ENCODE measurements at places on chromosomes 1 and 21. TPM values are rescaled to one million over a fixed set of nuclear protein-coding genes. Genes with fewer than 3 reads are reported as not detected.

- DNase-seq: no peak
Observed at GRCh38 chr1:157838966-157839365, 2.6 kb downstream of the CD5L start.

DNA sequence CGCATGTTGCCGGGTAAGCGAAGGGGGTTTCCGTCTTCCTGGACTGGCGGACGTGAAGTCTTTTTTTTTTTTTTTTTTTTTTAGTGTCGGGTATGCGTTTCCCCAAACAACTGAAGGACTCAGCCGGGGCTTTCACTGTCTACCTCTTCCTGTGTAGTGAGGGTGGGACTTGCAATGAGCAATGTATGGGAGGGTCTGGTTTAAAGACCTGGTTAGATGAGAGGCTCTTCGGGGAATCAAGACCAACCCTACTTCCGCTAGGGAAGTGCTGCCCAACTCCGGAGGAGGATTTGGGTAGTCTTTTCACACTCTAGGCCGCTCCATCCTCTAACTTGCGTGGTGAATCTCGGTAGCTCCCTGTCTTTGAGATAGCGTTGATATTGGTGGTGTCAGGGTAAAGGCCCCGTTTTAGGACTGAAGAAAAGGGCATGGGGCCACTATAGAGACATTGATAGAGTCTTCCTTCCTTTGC, 754 bp downstream of the PRRC2C start:
- DNase-seq: peak; percentile 80

DNA sequence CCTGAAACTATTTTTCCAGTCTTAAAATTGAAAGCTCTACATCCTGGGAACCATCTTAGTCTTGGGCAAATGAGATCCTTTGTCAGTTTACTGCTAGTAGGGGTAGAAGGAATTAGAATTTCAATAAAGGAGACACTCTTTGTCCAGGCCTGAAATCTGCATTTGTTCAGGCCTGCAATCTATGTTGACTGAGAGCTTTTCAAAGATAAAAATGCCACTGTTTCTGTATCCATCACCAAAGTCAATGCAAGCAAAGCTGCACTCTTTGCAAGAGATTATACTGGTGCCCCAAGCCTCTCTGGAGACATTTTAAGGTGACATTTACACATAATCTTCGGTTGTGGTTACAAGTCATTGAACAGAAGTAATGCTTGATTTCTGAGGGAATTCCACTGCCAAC, 135.7 kb downstream of the CTH start:
- no peak for DNase-seq

DNA sequence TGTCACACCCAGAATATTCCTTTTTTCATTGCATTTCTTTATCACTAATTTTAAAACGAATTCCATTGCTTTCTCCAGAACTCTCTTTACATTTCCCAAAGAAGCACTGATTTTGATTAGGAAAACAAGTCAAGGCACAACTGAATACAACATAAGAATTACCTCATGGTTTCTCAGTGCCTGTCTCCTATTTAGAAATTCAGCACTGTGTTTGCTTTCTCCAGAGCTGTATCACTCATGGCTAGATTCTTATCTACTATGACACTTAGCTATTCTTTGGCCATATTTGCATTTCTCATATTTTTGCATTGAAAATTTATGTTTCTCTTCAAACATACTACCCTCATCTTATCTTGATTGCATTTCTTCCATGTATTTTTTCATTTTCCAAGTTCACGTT, 1402.0 kb downstream of the MRPL39 start:
- no peak for DNase-seq

DNA sequence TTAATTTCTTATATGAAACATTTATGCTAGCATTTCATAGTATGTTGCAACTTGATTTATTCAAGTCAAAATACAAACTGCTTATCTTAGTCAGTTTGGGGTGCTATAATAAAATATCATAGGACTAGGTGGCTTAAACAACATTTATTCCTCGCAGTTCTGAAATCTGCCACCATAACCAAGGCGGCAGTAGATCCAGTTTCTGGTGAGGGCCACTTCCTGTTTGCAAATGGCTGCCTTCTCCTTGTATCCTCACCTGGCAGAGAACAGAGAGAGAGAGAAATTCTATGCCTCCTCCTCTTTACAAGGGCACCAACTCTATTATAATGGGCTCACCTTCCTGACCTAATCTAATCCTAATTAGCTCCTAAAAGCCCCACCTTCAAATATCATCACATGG, 76.1 kb upstream of the RGS2 start:
- DNase-seq: no peak

SPAG17 gene
- 1.1 TPM for total RNA-seq

GRCh38 chr1:146036965-146037646, 15.6 kb upstream of the HJV start:
- DNase-seq: peak; percentile 98

- no peak for DNase-seq
Observed at GRCh38 chr1:24609949-24610517, 33.1 kb upstream of the SRRM1 start.

- peak; percentile 58 for DNase-seq
Observed at GRCh38 chr1:207897188-207897587, 13.7 kb downstream of the CD34 start.

STYXL2 gene
- total RNA-seq: 82.9 TPM

GRCh38 chr1:1136547-1137230, 20.8 kb upstream of the C1orf159 start:
- DNase-seq: peak; percentile 28

- DNase-seq: peak; percentile 9
Observed at GRCh38 chr1:234069760-234070159, 165.3 kb downstream of the SLC35F3 start.

- DNase-seq: no peak
Observed at GRCh38 chr1:47208374-47208850, 18.6 kb upstream of the PDZK1IP1 start.

DNA sequence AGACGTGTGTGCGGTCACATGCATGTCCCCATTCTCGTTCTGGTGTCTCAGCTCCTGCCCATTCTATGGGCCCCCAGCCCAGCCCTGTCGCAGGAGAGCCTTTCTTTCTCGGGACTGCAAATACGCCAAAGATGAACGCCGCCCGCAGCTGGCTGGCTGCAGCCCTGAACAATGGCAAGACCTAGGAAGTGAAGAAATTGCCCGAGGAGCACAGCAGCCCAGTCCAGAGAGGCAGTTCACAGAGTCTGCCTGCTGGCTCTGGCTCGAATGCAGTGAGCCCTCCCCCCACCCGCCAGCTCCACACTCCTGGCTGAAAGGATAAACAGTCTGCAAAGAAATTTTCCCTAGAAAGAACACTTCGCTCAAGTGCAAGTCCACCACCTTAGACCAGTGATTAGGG, 23.3 kb downstream of the PAX7 start:
- peak; percentile 42 for DNase-seq

DNA sequence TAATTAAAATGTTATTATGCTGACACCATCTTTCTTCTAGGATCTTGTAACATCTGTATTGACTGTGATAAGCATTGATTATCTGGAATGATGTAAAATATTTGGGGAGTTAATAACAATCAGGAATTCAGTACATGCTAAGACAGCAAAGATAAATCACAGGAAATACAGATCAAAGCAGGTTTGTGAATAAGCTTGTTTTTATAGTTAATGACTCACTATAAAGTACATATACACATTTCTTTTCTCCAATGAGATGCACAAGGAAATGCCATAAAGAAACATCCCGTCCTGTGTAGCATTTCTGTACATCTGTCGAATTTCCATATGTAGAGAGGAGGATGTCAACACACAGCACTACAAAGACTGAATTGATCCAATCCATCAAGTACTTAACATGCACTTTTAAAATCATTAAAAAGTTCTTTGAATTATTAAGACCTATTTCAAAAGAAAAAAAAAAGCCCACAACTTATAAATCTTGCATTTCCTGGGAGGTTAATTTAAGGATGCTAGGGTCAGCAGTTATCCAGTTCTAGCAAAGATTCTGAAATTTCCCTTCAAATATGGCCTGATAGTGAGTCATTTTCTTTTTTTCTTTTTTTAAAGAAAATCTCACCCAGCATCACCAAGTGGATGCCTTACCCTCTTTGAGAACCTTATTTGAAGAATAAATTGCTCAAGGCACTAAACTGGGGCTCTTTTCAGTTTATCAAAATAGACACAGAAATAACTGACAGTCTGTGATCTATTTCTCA, 243.2 kb upstream of the NR5A2 start:
- DNase-seq: no peak

GSTM4 gene
- 11.4 TPM for total RNA-seq

TGFBR3 gene
- 69.2 TPM for total RNA-seq

DNA sequence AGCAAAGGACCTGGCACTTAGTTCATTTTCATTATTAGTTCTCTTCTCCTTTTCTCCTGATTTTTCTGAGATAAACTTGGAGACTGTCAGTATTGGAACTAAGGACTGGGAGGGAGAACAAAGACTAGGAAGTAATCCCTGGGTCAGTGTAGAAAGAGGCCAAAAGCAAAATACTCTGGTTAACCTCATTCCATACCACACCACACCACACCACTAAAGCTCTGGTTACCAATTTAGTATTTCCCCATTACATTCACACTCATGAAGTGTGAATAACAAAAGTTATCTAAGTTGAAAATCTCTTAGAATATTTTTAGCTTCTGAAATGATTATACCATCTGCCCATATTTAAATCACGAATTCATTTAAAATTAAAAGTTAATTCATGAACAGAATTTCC, 68.9 kb upstream of the DMRTA2 start:
- no peak for DNase-seq

DNA sequence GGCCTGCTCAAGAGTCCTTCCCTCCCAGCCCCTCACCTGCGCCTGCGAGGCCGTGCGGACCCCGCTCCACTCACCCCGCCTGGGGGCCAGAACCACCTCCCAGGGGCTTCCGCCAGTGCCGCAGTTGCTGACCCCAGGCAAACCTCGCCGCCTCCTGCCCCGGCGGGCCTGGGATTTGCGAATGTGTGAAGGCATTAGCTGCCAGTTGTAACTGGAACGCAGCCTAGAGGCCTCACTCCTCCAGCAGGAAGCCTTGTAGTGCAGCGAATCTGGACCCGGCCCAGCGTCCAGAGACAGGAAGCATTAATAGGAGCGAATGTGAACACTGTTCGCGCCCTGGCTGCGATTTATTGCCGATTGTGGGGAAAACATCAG, 140.9 kb upstream of the ARHGEF16 start:
- DNase-seq: peak; percentile 95

DIPK1A gene
- total RNA-seq: 12.7 TPM
